ENCODE measurements at places on chromosomes 2 and 18.
A peak's percentile ranks its signal among the peaks of the same experiment; 100 is the strongest.

GRCh38 chr2:57429831-57430230 lies 616.8 kb upstream of the VRK2 start:
- DNase-seq: no peak

GRCh38 chr18:519019-519879 lies 18.7 kb upstream of the COLEC12 start:
- peak; percentile 88 for DNase-seq

- DNase-seq: no peak
Measured at GRCh38 chr2:78676921-78677696, 348.4 kb upstream of the REG3G start.

DNA sequence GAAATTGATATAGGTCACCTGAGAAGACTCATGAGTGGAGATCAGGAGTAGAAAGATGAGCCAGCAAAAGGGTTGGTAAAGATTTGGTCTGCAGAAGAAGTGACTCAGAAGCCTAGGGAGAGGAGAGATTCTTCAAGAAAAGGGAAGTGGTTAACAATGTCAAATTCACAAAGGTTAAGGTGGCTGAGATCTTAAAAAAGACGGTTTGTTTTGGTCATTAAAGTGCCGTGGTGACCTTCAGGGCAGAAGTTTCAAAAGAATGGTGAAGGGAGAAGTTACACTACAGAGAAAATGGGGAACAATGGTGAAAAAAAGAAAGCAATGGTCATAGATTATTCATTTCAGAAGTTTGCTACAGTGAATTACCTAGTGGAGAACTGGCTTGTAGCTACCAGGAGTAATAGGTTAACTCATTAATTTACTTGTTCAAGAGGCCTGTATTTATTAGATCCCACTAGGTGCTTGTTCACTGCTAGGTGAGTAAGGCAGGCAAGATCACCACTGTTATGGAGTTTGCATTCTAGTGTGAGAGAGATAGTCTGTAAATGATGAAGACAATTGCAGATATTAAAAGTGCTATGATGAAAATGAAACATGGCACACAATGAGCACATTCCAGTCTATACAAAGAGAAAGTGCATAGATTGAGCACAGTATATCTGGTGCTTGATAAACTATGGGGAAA lies 43.0 kb downstream of the FBXO48 start:
- DNase-seq: no peak

DNA sequence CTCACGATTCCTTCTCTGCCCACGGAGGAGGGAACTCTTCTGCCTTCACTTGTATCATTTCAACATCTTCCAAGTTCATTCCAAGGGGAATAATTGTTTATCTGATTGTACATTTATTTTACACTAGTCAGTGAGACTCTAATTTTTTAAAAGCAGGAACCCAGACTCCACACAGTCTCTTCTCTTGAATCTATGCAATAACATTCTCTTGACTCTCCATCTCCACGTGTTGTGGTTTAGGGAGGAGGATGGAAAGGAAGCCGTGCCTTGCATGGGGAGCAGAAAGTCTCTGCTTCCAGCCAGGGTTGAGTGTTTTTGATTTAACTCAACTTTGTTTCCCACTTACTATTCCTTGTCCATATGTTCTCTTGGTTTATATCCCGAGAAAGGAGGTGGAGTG lies 131.1 kb upstream of the RIOK3 start:
- peak; percentile 83 for DNase-seq

GRCh38 chr2:223081789-223082188 lies 29.8 kb downstream of the KCNE4 start:
- DNase-seq: peak; percentile 31
